BJ (cell line): ENCODE measurements at places on chromosomes 3 and 15.

- DNase-seq, result no peak
Observed at GRCh38 chr3:173933113-173933512, 535.6 kb downstream of the NLGN1 start.

DNA sequence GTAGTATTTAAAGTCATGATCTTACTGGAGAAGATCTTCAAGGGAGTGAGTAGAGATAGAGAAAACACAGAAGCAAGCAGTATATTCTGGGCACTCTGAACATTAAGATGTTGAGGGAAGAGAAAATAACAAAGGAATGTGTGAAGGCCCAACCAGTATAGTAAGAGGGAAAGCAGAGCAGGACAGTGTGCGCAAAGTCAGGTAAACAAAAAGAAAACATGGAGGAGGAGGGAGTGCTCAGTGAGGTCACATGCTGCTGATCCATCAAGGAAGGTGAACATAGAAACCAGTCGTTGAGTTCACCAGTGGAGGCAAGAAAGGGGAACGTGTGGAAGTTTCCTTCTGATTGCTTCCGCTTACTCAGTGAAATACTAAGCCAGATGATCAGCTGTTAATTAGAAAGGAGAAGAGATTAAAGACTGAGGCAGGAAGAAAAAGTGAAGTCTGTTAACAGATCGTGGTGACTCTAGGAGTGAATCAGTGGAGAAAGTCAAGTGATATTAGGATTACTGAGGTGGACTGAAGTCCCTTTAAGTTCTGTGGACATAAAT, 47.2 kb downstream of the OPA1 start:
- no peak for DNase-seq

DNA sequence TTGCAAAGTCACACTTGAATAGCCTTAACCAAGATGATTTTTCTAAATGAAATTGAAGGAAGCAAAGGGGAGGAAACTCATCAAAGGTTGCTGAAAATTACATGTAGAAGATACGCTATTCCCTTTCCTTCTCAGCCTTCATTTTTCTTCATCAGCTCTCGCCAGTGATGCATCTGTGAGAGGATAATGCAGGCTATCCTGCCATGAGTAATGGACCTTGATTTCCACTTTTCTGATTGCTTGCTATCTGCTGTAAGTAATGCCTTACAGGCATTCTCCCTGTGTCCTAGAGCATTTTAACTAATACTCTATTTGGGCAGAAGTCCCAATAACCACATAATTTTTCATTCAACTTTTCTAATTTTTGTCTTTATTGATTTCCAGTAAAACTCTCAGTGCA, 162.6 kb downstream of the BBX start:
- no peak for DNase-seq

GRCh38 chr15:48451736-48452135, 120.5 kb downstream of the DUT start:
- DNase-seq, result no peak

GRCh38 chr15:34318277-34319079, 19.1 kb downstream of the SLC12A6 start:
- no peak for DNase-seq

DNA sequence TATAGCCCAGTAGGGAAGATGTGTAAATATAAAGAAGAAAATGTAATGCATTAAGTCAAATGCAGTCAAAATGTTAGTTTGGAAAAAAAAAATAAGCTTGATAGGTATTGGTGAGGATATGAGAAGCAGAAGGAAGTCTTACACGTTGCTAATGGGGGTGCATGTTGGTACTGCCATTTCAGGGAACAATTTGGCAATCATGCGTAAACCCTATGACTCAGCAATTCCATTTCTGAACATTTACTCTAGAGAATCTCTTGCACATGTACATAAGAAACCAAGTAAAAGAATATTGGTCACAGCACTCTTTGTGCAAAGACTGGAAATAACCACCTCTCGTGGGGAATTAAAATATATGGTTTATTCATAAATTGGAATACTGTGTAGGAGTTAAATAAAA, 35.5 kb upstream of the TIMP4 start:
- peak; percentile 51 for DNase-seq

GRCh38 chr3:126998728-126999127, 15.8 kb downstream of the PLXNA1 start:
- DNase-seq, result no peak

DNA sequence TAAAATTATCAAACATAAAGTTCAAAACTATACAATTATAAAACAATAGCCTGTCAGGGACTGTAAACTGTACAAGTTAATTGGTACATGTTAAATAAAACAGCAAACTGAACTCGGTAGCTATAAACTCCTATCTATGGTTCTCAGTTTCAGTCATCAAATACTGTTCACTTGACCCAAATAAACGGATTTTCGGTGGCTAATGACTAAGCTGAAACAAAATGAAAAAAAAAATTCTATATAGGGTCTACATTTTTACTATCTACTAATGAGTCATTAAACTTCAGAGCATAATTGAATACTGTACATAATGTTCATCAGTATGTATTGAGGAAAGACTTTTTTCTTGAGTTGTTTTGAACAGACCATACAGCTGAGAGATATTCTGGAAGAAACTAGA, 6.6 kb downstream of the PROK2 start:
- DNase-seq, result no peak

GRCh38 chr3:99049164-99049563, 147.7 kb upstream of the DCBLD2 start:
- no peak for DNase-seq
